NCI-H146 (cell line): ENCODE measurements at places on chromosomes 1 and 21.

GRCh38 chr1:88302843-88303486 is 381.1 kb upstream of the PKN2 start:
- DNase-seq: no peak

GRCh38 chr1:89259283-89259971 is 13.2 kb downstream of the GBP5 start:
- no peak for DNase-seq

- DNase-seq: no peak
Observed at GRCh38 chr1:208089761-208090370, 154.3 kb downstream of the PLXNA2 start.

DNA sequence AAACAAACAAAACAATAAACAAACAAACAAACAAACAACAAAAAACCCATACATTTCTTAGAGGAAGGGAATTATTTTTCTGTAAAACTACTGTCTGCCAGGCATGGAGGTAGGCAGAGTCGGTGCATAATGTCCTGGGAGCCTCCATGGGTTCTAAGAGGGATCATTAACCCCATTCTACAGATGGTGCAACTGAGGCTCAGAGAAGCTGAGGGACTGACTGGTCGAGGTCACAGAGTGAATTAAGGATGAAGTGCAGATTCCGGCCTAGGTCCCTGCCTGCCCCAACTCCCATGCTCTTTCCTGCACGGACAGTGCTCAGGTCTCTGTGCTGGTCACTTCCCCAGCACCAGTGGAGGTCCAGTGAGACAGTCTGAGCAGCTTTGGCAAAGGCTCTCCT is 15.8 kb upstream of the WNT4 start:
- no peak for DNase-seq

GRCh38 chr1:209409780-209410179 is 173.7 kb upstream of the CAMK1G start:
- DNase-seq: no peak

DNA sequence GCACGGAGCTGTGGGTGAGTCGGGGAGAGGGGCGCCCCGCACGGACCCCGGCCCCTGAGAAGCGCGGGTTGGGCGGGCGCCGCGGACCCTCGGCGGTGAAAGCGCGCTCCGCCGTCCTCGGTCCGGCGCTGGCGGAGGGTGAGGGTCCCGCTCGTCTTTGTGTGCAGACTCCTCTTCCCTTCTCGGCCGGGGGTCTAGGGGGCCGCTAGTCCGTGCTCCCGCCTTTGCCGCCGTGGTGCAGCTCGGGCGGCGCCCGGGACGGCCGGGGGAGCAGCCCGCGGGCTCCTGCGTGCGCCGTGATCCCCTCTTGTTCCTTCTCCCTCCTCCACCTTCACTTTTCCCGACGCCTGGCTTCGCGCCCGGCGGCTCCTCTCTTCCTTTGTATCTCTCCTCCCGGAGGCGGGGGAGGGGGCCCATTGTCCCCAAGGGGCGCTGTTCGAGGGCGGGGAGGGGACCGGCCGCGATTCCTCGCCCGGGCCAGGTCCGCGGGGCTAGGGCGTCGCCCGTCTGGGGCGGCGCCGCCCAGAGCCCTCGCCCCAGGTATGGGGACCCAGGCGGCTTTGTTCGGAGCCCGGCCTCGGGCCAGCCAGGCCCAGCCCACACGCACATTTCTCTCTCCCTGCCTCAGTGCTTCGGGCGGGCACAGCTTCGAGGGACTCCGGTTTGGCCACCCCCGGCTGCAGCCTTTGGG is 519 bp downstream of the FNBP1L start:
- peak; percentile 80 for DNase-seq

DNA sequence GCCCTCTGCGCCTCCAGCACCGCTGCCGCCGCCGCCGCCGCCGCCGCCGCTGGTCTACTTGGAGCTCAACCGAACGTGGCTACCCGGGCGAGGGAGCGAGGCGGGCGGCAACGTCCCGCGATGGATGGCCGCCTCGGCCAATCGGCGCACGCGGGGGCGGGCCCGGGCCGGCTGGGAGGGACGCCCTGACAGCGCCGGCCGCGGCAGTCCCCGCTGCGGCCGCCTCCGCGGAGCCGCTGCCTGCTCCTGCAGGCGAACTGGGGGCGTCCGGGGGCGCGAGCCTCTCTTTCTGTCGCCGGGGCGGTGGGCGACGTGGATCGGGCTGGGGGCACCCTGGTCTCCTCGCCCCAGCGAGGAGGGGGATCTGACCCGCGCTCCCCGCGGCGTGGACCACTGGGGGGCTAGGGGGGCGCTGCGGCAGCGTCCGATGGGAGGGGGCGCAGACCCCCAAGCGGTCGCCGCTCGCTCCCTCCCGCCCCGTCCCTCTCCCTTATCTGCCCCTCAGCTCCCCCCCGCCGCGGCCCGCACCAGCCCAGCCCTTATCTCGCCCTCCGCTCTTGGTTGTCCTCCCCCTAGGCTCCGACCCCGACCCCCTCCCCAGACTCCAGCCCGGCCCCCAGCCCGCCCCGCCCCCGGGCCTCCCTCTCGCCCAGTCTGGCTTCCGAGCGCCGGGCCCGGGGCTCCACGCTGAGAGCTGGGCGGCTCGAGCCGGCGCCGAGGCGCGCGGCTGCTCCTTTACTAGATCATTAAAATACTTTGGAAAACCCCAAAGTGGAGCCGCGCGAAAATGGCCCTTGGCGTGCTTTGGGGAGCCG is at the start of gene SSBP3:
Gene SSBP3 (minus strand): TSS at position 56 of the 815 bp plus-strand sequence.
- peak; percentile 93 for DNase-seq

DNA sequence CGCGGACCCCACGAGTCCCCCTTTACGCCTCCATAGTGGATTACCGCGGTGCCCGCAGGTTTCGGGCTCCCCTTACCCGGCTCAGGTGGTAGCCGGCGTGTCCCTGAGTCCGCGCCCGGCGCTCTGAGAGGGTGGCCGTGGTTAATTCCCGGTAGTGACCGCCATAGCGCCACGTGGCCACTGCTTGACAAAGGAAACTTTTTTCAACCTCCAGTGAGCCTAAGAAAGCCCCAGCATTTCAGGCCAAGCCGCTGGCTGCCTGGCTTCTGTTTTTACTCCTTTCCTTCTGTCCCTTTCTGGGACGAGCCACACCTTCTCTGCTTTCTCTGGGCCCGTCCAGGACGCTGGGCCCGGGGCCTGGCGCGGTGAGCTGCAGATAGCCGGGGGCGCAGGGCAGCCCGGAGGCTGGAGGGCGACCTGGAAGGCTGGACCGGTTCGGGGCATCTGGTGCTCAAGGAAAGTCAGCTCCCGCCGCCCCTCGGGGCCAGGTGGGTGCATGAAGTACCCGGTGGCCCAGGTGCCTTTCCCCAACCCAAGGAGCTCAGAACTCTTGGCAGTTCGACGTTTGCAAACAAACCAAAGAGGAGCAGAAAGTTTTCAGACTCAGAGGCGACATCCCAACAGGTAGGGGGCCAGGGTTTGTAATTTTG is 540 bp upstream of the C1orf198 start:
- DNase-seq: peak; percentile 86

GRCh38 chr1:145957443-145958319 is at the start of gene LIX1L:
LIX1L (minus strand) TSS chr1:145958017; CDS start chr1:145957927, 90 bp downstream.
- DNase-seq: peak; percentile 96

DNA sequence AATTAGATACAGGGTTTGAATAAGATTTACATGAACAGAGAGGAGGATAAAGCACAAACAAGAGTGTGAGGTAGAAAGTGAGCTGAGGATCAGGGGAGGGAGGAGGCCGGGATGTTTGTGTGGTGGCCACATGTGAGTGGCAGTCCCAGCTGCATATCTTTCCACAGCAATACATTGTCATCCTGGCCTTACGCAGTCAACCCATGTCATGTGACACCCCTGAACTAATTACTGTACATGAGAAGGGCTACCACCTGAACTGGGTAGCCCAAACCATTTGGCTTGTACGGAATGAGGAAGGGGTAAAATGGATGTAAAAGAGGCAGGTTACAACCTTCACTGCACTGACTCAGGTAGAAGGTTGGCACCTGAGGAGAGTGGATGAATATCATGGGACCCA is 4.2 kb downstream of the SLAMF7 start:
- no peak for DNase-seq

- DNase-seq: no peak
Observed at GRCh38 chr1:87392248-87393192, 63.8 kb downstream of the LMO4 start.

GRCh38 chr1:31390071-31390470 is 17.2 kb upstream of the FABP3 start:
- DNase-seq: no peak

GRCh38 chr1:234386122-234386521 is 12.9 kb downstream of the COA6 start:
- DNase-seq: no peak

DNA sequence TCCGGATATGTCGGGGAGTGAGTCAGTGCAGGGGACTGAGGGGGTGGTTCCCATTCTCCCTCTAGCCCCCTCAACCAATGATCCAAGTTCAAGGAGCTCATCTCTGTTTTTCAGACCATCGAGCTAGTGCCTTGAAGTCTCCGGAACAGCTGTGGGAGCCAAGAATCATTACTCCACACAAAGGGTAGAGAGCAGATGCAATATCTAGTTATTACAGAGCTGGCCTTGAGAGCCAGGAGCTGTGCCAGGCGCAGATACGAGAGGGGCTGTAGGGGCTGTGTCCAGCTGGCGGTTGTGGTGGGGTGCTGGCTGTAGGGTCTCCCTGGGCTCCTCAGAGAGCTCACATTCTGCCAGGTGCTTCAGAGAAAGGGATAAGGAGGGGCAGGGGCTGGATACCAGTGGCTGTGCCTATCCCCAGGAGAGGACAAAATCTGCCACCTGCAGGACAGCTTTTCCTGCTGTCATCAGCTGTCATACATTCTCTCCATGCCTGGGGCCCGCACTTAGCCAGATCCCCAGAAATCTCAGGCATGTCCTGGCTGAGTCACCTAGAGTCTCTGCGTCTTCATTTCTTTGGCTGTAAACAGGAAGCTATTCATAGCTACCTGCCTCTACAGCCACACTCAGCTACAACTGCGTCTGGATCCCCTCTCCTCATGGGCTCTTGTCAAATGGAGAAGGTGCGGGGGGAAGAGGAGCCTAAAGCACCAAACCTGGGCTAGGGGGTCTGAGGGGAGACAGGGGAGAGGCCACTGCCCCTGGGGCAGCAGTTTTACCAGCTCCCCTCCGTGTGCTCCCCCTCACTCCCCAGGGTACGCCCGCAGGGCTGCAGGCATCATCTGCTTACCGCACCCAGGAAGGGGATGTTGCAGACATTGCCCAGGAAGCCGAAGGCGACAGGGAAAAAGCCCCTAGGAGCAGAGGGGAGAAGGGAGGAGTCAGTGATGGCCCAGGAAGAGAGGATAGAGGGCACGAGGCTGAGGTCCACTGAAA is 2.4 kb upstream of the KISS1 start:
- DNase-seq: no peak

DNA sequence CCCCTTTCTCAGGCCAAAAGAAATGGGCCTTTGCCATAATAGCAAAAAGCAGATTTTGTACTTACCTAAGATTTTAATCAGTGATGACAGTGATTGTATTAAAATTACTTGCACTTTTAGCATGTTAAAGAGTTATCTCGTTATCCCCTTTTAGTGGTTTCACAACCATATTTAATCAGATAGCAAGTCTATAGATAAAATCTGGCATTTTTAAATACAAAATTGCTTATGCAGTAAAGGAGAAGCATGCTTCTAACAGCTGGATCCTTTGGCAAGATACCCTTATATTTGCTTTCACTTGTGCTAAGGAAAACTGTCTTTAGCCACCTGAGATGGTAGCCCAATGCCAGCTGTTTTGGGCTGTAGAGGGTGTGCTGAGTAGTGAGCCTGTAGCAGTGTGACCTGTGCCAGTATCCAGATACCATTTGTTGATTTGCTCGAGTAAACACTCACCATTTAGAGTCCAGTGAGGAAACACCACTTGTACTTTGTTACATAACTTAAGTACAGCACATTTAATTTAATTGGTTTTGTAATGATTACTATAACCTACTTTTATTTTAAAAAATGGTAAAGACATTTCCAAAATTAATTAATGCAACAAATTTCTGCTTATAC is 314.4 kb upstream of the ZP4 start:
- DNase-seq: no peak

DNA sequence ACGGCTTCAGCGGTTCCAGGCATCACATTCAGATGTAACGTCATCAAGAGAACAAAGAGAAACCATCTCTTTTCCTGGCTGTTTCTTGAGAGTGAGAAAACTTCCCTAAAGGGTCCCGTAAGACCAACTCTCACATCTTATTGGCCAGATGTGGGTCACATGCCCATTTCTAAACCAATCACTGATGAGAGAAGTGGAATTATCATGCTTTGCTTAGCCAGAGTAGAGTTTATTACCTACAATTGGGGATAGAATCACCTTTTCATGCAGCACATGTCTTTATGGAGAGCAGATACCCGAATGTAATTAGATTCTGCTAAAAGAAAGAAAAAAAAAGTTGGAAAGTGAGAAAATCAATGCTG is 54.4 kb downstream of the LYPLAL1 start:
- DNase-seq: no peak

DNA sequence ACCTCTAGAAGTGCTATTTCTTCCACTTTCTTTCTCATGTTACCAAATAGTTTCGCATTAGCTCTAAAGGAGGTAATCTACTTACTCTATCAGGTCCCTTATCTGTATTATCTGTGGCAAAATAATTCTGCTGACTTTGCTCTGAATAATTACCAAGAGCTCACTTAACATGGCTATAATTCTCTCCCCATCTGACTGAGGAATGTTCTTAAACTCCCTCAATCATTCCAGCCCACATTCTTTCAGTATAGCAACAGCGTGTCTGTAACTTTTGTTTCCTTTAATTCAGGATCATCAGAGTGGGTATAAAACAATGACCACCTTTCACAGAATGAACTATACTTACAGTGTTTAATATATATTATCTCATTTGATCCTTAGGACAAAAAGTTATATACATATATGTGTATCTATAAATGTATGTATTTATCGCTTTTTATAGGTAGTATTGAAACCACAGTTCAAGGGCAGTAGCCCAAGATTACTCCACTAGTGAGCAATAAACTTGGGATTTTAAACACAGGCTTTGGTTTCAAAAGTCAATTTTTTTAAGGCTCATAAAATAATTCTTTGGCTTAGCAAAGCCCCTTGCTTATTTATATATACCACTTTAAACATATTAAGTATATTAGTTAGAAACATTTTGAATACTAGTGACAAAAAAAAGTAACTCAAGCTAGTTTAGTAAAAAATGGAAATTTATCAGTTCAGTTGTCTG is 36.1 kb upstream of the ST6GALNAC3 start:
- DNase-seq: no peak

GRCh38 chr1:19063122-19063521 is 106.6 kb upstream of the IFFO2 start:
- no peak for DNase-seq

DNA sequence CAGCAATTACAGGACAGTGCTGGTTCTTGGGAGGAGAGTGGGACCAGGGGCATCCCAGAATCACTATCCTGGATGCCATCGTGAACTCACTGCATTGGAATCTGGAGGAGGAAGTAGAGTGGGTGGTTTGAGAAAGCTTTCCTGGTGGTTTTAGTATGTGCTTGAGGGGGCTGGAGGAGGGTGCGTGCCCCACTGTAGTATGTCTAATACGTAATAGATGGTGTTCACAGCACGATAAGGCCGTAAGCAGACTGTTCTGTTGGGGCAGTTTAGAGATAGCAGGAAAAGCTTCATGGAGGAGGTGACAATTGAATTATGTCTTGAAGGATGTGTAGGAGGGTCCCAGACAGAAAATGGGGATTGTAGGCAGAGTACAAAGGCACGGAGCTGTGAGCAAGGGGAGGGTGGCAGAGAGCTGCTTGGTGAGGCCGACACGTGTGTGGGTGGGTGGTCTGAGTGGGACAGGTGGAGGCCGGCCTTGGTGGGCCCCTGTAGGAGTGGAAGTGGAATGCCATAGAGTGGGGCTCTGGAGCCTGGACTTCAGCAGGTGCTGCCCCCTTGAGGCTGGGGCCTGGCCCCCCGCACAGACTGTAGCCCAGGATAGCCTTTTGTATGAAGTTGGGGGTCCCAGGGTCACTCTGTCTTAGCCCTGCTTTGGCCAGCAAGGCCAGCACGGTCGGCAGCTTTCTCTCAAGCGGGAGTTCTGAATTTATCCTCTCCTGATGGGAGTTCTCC is 37.0 kb downstream of the IL6R start:
- DNase-seq: no peak
